MM.1S (cell line): ENCODE measurements at places on chromosomes 6 and 20.
A peak's percentile ranks its signal among the peaks of the same experiment; 100 is the strongest.

DNA sequence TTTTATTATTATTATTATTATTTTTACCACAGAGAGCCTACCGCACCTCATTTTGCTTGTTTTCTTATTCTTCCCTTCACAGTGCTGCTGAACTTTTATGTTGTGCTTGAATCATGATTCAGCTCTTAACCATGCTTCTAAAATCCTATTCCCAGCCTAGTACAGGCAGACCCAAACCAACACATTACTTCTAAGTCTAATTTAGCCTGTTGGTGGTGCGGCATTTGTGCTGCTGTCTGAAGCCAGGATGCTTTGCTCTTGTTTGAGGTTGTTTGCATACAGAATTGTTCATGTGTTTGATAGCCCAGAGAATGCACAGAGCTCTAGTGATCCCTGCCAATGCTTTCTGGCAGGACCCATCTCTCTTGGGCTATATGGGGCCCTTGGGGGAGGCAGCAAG, 213.5 kb upstream of the KCNG1 start:
- DNase-seq, result no peak

GRCh38 chr6:156832231-156832647, 55.1 kb downstream of the ARID1B start:
- no peak for DNase-seq

- DNase-seq, result no peak
Measured at GRCh38 chr6:78489874-78490273, 377.5 kb upstream of the IRAK1BP1 start.

DNA sequence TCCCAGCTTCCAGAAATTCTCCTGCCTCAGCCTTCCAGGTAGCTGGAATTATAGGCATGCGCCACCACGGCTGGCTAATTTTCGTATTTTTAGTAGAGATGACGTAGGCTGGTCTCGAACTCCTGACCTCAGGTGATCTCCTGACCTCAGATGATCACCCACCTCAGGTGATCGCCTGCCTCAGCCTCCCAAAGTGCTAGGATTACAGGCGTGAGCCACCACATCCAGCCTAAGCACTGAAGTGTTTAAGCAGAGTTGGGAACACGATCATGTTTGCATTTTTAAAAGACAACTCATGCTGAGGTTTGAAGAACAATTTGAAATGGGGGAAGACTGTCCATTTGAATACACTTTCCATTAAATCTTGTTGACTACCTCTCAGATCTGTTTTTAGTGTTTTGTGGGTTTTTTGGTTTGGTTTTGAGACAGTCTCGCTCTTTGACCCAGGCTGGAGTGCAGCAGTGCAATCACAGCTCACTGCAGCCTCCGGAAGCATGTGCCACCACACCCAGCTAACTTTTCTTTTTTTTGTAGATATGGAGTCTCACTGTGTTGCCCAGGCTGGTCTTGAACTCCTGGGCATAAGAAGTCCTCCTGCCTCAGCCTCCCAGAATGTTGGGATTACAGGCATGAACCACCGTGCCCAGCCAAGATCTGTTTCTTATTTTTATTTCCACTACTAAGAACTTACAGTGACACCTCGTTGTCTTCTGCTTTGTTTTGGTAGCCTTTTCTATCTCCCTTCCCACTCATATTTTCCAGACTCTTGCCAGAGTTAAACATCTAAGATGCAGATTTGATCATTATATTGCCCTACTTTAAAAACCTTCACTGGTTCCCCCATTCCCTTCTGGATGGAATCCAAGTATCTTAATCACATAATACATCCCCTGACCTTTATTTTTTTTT, 5.5 kb downstream of the CASP8AP2 start:
- peak; percentile 49 for DNase-seq

GRCh38 chr6:158707821-158708195, 58.0 kb downstream of the SYTL3 start:
- DNase-seq, result peak; percentile 62

DNA sequence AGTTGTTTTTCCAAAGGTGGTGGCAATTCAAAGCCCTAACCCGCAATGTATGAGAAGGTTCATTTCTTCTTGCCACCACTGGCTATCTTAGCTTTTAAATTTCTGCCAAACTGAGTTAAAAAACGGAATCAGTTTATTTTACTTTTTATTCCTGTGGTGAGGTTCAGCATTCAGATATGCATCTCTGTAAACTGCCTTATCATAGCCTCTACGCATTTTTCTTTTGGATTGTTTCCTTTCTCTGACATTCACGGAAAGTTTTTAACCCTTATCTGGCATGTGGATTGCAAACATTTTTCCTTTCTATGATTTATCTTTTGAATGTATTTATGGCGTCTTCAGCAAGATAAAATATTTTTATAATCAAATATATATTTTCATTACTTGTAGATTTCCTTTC, 37.7 kb downstream of the AK9 start:
- no peak for DNase-seq

- DNase-seq, result no peak
Measured at GRCh38 chr20:24953621-24954133, 4.6 kb downstream of the CST7 start.

DNA sequence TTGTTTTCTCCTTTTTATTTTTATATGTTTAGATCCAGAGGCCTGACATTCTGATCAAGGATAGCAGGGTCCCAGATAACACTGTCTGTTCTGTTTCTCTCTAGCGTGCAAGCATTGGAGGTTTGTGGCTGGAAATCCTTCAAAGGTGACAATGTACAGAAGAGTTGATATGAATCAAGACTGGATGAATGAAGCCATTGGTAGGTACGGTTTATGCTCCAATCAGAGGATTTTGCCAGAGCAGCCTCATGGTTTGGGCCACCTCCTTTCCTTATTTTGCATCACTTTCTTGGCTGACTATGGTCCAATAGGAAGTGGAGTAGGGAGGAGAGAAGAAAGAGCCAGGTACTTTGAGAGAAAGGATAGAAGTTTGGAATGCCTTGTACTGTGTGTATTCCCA, 484.8 kb upstream of the JAG1 start:
- no peak for DNase-seq

DNA sequence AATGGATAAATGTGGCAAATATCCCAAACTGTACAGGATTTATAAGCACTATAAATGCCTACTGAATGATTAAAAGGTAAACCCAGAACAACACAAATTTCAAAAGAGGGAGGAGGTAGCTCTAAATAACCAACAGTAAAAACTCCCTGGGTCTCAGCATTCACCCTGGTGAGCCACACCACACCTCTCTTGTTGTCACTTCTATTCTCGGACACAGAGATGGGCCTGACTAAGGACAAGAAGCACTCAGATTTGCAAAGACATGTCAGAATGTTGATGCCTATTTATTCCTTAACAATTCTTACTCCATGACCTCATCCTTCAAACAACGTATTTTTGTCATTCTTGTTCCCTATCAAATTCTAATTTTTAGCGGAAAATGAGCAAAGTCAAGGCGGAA, 14.7 kb downstream of the TNFRSF21 start:
- no peak for DNase-seq

DNA sequence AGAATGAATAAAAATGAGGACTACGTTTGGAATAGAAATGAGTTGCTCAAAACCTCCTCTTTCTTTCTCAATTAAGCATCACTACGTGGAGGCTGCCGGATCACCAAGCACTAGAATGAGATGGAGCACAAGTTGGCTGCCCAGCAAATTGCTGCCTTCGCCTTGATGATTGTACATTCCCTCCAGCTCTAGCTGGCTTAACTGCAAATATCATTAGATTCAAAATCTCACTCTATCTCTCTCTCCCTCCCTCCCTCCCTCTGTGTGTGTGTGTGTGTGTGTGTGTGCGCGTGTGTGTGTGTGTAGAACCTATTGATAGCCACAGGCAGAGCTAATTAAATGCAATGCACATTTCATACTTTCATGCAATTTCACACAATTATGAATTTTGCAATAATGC, 310.7 kb upstream of the CDH4 start:
- no peak for DNase-seq

DNA sequence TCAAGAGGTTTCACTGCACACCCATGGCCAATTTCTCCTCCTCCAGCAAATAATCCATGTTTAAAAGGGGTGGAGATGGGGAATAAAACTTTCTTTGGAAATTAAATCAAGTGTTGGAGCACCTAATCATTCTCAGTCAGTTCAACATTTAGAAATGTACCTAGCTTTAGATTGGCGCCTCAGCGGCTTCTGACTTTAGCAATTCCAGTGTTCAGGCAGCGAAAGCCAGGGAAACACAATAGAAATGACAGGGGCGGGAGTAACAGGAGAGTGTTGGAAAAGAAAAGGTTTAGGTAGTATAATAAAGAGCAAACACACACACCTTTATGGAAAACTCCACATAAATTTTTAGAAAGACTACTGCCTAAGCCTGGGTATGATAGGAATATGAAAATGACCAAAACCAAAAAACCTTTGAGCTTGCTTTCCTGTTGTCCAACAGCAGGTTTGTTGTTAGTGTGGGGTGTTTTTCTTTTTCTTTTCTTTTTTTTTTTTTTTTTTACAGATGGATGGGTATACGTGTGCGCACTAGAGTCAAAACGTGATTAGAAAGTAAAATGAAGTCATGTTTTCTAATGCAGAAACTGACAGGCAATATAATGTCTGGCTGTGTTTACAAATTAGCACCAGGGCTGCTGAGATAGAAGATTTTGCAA, 7.7 kb downstream of the TFAP2A start:
- DNase-seq, result no peak

GRCh38 chr20:52747845-52748284, 224.3 kb upstream of the TSHZ2 start:
- peak; percentile 13 for DNase-seq

DNA sequence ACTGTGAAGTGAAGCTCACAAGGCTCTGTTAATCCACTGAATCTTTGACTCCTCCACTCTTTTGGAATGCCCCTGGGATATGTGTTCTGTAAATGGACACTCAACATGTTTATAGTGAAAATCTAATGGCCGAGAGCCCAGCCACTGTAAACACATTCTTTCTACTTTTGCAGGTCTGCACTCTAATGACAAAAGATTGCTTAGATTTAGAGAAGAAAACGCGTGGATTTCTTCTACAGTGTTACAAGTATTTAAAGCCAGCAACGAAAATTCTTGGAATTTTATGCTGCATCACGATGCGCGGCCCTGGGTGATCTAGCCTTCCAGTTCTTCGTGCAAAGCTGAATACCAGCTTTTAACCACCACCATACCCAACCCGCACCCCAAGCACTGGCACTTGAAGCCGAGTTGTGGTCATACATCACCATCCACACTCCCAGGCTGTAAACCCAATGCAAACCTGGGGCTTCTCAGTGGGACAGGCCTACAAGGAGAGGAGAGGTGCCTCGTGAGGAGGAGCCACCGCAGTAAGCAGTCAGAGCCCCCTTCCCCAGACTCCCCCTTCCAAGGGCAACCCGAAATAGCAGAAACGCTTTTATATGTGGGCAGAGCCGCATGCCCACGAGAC, 3.7 kb upstream of the FOXO3 start:
- no peak for DNase-seq

- no peak for DNase-seq
Measured at GRCh38 chr20:5650280-5650691, 99.9 kb upstream of the SHLD1 start.

- no peak for DNase-seq
Measured at GRCh38 chr6:144895313-144896278, 610.5 kb downstream of the UTRN start.

DNA sequence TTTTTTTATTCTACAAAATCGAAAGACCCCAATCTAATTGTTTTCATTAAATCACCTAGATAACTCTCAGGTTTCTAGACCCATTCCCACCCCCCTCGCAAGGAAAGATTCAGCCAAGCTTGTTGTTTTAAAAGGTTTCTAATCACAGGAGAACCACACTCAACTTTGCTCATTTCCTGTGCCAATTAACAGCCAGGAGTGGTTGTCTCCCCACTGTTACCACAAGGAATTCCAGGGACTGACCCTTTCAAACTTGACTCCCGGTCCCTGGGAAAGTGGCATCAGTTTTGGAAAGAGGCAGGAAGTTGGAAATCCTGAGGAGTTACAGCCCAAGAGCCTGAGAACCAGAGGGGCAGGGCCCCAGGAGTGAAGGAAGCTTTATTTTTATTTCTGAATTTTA, 561.3 kb upstream of the JAG1 start:
- no peak for DNase-seq

DNA sequence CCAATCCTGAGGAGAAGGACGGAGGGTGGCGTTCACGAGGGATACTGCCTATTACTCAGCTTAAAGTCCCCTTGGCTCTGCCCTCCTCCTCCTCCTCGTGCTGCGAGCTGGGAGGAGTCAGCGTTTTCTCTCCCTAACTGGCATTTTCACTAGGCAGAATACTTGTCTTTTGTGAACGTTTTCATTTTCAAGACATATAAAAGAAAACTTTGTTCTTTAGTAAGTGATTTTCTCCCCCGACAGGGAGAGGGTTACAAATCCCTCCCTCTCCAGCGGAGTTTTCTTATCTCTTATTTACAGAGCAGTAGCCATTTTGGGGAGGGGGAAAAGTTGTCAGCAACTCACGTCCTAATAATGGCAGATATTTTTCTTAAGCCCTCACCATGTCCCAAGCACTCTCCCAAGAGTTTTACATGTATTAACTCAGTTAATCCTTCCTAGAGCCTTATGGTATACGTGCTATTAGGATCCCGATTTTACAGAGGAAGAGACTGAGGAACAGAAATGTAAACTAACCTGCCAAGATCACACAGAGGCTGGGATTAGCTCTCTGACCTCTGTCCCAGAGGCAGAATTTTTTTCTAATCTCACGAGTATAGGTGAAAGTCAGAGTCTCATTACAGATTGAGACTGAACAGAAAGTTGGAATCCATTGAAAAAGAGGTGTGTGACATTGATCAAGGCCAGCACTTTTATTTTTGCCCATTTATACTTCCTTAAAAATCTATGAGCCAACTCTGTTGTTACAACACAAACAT, 30.0 kb upstream of the ZNF217 start:
- DNase-seq, result peak; percentile 71

- no peak for DNase-seq
Measured at GRCh38 chr6:167350275-167350696, 25.4 kb downstream of the TTLL2 start.

- DNase-seq, result no peak
Measured at GRCh38 chr6:169641461-169642085, 60.3 kb downstream of the WDR27 start.

DNA sequence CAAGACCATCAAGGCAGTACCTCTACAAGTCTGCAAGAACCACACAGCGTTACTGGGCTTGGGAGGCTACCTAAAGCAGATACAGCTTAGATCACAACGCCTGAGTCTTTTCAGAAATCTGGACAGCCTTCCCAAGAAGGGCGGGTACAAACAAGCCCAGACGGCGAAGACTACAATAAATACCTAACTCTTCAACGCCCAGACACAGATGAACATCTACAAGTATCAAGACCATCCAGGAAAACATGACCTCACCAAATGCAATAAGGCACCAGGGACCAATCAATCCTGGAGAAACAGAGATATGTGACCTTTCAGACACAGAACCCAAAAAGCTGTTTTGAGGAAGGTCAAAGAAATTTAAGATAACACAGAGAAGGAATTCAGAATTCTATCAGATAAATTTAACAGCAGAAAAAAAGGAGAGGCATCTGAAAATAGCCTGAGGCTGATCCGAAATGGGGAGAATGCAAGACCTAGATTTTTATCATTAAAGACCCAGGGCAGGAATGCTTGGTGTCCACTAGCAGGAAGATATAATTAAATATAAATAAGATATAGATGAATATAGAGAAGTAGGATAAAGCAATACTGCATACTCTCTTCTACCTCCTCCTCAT, 131.7 kb upstream of the COL21A1 start:
- no peak for DNase-seq
